Activated CD4-positive, alpha-beta T cell treated with anti-CD3 and anti-CD28 coated beads, Interleukin-2, amount 50 U/mL, for 4 hours (primary cell): ENCODE measurements at places on chromosomes 7 and 10.

DNA sequence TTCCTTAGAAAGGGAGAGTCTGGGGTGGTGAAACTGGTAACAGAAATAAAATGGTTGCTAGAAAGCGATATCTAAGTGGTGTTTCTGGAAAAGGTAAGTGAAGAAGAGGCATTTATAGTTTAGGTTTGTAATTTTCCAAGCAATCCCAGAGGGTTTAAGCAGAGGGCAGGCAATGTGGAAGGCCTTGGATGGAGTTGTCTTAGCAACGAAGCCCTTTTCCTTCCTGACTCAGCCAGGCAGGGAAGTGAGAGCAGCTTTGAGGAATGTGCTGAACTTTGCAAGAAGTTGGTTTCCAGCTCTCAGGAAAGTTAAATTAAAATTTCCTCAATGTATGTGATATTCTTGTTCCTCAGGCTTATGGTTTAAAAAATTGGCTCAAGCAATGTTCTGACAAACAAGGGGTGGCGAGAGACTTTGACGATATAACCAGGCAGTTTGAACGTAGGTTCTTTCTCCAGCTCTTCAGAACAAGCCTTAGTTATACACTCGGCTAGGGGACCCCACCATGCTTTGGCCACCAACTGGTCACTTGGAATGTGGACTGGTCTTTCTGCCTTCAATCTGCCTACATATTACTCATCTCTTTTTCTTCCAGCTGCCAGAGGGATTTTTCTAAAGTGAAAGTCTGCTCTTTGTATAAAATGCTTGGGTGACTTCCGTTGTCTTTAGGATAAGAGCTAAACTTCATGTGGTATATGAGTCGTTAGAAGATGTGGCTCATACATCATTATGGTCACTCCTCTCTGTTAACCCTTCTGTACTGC lies 66.9 kb upstream of the SLC25A13 start:
- DNase-seq, result no peak

- DNase-seq, result no peak
Measured at GRCh38 chr10:111211706-111212105, 134.9 kb downstream of the ADRA2A start.

DNA sequence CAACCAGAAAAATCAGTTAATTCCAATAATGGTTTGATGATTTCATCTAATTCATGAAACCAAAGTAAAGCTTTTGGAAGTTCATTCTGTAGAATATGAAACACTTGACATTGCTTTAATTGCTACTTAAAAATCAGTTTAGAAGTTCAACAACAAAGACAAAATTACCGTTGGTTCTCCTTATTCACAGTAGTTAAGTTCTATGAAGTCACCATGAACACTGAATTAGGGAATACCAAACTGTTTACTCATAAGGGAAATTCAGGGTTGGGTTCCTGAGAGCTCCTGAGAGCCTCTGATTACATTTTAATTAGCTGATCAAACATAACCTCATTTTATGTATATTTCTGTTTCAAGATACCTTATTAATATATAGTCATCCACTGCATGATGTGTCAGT lies 46.2 kb downstream of the ZNF438 start:
- no peak for DNase-seq

DNA sequence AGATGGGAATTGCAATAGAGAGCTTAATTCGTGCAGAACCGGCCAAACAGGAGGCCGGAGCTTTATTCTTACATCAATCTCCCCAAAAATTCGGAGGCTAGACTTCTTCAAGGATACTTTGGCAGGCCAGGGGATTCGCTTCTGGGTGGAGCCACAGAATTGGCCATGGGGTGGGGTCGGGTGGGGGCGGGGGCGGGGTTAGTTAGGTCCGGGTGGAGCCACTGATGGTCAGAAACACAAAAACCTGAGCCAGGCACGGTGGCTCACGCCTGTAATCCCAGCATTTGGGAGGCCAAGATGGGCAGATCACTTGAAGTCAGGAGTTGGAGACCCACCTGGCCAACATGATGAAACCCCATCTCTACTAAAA lies 87.5 kb downstream of the SEPTIN14 start:
- no peak for DNase-seq

GRCh38 chr7:149003018-149003417 lies 25.3 kb downstream of the PDIA4 start:
- no peak for DNase-seq

DNA sequence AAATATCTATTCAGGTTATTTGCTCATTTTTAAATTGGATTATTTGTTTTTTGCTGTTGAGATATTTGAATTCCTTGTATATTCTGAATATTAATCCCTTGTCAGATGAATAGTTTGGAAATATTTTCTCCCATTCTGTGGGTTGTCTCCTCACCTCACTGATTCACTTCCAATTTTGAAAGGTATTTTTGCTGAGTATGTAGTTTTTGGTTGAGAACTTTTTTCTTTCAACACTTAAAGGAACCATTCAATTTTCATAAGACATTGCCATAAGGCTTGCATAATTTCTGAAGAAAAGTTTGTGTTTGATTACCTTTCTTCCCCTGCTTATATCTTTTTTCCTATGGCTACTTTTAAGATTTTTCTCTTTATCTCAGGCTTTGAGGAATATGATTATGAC lies 8.9 kb upstream of the SCRN1 start:
- DNase-seq, result no peak

GRCh38 chr10:120453886-120454285 lies 3.1 kb upstream of the PLPP4 start:
- no peak for DNase-seq

- no peak for DNase-seq
Measured at GRCh38 chr10:93841961-93842360, 51.8 kb upstream of the SLC35G1 start.

GRCh38 chr7:96414931-96415292 lies 93.0 kb upstream of the SLC25A13 start:
- peak; percentile 9 for DNase-seq

DNA sequence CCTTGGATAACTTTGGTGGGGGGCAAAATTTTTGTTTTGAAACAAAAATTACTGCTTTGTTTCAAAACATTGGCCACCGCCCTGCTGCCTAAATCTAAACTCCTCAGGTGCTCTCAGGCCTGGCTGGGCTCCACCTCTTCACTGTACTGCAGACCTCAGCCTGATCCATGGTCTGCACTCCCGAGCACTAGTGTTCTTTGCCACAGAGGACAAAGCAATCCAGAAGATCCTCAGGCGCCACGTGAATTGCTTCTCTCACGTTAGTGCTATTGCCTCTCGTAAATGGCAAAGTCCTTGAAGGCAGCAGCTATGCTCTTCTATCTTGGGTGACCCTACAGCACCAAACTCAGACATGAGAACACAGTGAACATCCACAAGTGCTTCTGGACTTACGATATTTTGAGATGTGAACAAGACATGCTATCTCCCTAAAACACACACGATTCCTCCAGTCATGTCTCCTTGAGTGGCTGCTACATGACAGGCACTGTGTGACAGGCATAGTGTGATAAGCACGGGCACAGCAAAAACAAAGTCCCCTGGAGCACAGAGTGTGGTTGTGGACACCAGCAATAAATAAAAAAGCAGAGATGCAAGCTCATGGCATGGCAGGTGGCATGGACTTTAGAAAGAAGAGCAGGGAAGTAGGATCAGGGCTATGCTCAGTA lies 582.1 kb upstream of the DPP6 start:
- no peak for DNase-seq

DNA sequence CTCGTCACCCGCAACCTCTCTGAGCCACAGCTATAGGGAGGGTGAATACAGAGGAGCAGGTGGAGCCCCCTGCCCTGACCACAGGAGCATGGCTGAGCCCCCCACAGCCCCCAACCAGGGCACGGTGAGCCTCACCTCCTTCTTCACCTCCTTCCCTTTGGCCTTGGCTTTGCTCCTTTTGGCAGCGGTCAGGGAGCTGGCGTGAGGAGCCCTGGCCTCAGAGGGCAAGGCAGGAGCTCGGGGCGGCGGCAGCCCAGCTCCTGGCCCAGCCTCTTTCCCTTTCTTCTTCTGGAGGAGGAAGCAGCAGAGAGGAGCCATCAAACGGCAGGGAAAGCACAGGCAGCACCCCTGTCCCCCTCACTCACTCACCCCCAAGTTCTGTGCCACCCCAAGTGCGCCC lies 42.2 kb downstream of the SLC29A4 start:
- DNase-seq, result no peak

DNA sequence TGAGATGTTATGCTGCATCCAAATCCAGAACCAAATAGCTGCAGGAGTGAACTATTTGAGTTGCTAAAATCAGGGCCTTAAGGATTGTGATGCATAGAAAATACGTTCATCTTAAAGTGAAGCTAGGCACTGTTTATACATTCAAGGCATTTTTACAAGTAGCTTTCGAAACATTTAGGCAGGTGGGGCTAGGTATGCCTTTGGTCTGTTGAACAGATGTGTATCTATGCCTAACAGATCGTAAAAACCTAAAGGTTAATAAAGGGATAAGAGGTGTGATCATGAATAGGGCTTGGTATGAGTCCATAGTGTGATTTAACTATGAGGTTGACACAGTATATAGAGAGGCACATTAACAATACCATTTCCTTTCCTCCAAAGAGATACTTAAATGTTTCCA lies 262.5 kb downstream of the SEMA3D start:
- DNase-seq, result no peak

DNA sequence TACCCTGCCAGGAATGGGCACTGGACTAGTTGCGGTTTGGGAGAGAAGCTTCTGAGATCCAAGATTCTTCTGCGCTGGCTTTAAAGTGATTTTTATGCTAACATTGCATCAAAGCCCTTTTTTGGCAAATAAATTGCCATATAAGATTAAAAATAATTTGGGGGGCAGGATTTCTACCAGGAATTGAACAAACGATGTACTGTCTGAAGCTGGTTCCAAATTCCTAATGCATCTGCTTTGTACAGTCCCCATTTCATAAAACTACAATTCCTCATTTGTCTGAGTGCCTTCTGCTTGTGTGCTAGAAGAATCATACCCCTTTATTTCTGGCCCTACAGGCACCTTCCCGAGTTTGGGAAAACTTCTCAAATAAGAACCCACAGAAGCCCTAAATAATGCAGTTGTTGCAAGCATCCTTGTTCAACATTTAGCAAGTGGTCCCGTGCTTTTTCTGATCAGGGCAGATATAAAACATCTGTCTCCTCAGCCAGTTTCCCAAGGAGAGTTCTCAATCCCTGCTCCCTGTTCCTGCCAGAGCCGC lies 349.7 kb downstream of the PTEN start:
- DNase-seq, result no peak

- no peak for DNase-seq
Measured at GRCh38 chr7:67343114-67343513, 346.5 kb downstream of the TYW1 start.

DNA sequence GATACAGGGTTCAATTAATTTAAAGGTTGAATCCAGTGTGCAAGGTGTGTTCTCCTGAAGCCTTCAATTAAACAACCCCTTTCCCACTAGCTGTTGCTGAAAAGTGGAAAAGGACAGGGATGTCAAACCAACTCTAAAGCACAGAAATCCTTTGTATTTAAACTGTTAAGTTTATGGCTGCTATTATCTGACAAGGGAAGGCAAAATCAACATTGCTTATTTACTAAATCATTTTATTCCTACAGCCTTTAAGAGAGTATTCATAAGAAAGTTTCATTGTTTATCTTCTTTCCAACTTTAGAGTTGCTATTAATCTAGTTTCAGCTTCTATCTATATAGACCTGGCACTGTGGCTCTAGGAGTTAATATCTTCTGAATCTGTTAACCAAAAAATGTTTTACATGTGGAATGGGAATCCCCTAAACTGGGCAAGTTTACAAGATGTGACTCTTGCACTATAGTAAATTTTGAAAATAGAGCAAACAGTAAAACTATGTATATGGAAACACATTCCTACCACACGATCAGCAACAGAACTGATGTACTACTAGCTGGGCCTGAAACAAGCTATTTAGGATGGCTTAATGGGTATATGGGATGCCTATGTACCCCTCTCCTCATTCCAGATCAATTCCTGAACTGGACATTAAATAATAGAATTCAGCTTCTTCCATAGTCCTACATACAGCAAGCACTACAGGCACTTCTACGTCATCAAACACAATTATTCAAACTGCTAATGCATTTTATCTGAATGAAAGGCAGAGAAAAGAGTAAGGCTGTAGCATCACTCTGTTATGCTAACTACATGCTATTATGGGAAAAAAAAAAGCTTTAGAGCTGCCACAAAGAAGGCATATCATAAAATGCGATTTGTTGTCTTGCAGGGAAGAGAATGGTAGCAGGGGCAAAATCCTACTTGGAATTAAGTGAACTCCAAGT lies 52.8 kb downstream of the CDK6 start:
- no peak for DNase-seq

- no peak for DNase-seq
Measured at GRCh38 chr10:124601016-124601415, 139.4 kb downstream of the LHPP start.

DNA sequence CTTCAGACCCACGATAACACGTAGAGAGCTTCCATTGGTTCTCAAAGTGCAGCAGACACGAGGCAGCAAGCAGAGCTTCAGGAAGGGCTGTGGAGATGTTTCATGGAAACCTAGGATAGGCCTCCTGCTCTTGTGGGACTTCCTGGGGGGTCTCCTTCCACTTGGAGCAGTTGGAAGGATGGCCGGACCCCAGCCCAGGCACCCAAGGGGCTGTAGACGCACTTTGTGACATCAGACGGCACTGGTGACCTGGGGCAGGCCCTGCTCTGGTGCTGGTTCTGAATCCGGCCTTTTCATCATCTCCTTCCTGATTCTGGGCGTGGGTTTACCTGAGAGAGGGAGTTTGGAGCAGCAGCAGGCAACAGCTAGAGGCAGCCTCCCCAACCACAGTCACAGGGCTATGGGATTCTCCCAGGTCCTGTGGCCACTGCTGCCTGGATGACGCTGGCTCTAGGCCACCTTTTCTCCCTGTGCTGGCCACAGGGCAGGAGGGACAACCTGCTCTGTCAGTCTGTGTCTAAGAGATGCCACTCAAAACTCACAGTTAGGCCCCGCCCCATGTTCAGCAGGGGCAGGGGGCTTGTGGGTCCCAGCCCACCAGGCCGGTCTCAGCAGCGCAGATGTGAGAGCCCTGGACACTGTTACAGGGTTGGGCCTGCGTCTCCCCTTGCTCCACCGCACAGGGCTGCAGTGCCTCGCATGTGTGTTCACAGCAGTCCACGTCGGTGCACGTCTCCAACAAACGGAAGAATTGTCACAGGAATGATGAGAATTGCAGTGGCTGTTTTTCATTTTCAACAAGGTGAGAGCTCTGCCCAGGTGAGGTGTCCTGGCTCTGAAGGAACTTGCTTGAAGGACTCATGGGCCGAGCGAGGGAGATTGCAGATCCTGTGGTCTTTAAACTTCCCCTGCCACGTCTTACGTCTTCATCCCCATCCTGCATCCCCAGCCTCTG lies 569.3 kb downstream of the TCERG1L start:
- DNase-seq, result no peak

GRCh38 chr7:90738249-90738648 lies 142.1 kb downstream of the CDK14 start:
- no peak for DNase-seq
